ENCODE measurements at places on chromosomes 13 and 19.

- peak; percentile 62 for DNase-seq
Measured at GRCh38 chr13:98775844-98776598, 23.5 kb upstream of the SLC15A1 start.

- DNase-seq: peak; percentile 82
Measured at GRCh38 chr13:27953676-27954405, 15.3 kb downstream of the CDX2 start.

DNA sequence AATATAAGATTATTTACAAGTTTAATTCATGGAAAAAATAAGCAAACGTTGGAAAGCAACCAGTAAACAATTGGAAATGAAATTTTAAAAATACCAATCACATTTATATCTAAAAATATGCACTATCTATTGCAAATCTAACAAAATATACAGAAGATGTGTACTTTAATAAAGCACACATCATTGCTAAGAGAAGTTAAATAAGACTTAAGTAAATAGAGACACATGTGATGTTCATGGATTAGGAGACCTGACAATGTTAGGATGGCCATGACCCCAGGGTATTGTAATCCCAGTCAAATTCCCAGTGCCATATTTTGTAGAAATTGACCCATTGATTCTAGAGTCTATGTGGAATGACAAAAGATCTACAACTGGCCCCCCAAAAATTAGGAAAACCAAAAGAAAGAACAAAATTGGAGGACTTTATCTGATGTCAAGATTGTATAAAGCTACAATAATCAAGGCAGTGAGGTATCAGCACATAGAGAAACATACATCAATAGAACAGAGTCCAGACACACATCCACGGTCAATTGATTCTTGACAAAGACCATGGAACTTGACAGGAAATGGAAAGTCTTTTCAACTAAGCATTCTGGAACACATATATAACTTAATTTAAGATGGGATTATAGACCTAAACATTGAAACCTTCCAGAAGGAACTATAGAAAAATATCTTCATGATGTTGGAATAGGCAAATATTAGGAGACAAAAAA lies 90.8 kb upstream of the USP29 start:
- no peak for DNase-seq

DNA sequence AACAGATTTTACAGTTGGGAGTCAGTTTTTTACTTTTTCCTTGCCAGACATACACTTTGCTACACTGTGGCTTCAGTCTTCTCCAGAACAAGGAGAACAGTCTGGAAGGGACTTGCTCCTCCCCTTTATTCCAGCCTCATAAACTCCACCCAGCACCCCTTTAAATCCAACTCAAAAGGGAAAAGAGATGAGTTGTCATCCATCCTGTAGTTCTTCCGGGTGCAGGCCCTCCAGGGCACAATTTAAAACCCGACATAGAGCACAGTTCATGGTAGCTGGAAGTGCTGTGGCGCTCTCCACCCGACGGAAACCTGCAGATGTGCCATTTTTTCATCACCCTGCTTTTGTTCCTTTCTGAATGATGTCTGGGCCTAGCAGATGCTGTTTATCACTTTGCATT lies 98.9 kb downstream of the ZAR1L start:
- DNase-seq: no peak

DNA sequence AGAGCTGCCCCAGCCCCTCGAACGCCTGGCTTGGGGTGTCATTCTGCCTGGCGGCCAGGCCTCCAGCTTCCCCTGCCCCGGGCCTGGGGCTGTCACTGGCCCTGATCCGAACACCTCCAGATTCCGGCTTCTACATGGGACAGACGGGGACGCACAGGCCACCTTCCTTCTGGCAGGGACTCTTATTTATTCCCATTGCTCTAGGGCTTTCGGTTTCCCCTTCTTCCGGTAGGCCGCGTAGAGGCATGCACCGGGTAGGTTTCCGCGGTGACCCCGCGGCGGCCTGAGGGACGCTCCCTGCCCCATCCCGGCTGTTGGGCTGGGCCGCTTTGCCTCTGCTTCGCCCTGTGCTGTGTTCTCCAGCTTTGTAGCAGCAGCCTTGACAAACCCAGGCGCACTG lies 28.2 kb downstream of the CERS1 start:
- no peak for DNase-seq

DNA sequence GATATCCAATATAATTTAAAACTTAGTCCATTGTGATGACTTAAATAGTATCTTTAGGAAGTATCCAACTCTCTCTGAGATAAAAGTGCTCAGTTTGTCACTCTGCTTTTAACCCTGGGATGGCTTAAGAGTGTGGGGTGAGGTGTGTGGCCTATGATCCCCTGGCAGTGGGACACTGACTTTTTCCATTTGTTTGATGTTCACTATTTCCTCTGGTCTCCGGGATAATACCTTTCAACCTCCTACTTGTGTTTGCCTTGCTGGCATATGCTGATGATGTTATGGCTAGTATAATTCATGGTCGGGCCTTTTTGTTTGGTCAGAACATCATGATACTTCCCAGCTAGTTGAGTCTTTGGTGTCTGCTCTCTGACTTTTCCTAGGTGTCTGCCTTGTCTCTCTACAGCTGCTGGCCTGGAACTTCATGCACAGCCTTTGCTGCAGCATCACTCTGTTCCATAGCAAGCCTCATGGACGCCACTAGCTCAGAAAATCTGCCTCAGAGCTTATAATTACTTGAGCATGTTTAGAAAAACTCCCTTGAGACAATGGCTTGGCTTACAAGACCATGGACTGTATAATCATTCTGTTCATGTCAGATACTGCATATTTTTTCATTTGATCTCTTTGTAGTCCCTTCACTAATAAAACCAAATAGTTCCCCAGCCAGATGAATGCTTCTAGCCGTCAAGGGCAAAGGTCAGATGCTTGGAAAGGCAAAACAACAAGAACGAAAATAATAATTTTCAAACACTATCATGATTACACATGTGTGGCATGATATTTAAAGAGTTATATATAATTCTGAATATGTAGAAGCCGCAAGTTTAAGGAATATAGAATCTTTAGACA lies 75.2 kb downstream of the WDFY2 start:
- DNase-seq: no peak

- DNase-seq: no peak
Measured at GRCh38 chr19:13788991-13789390, 6.3 kb upstream of the ZSWIM4 start.

- DNase-seq: no peak
Measured at GRCh38 chr13:38381890-38382289, 32.2 kb downstream of the UFM1 start.

GRCh38 chr19:45492627-45493470 lies 4.0 kb downstream of the RTN2 start:
- DNase-seq: no peak

DNA sequence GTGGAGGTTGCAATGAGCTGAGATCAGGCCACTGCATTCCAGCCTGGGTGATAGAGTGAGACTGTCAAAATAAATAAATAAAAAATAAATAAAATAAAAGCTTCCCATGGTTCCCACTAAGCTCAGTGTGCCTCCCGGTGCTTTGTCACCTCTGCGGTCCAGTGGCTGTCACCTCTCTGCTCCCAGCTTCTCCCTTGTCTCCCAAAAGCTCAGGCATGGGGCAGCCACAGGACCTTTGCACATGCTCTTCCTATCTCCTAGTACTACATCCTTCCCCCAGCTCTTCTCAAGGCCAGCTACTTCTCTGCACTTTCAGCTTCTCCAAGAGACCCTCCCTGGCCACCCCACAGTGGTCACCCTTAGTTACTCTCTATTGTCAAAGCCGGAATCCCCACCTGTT lies 7.6 kb upstream of the MATK start:
- no peak for DNase-seq

GRCh38 chr19:16860118-16860517 lies 28.7 kb upstream of the F2RL3 start:
- DNase-seq: no peak

DNA sequence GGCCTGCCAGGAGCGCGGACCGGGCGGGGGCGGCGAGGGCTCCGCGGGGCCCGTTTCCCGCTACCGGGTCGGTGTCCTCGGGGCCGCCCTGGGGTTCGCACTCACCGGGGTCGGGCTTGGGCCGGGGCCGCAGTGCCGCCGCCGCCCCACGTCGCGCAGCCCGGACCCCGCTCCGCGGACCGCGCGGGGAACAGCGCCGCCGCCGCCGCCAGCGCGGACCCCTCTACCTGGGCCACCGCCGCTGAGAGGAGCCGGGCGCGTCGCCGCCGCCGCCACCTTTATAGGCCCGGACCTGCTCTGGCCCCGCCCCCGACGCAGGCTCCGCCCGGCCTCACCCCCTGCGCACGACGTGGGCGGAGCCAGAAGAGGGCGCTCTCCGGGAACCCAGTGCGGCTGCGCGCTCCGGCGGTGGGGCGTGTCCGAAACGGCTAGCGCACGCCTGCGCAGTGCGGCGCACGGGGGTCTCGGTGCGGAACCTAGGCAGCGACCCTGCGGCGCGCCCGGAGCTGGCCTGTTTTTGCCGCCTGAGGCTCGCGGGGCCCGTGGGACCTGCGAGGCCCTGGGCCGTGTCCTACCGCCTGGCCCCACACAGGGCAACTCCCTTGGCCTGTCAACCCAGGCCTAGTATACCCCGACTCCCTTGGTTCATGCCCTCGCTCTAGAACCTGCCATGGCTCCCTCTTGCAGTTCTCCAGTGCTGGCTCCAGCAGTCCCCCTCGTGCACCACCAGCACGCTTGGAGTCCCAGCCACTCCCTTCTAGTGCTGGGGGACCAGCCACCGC lies at the start of gene MKNK2:
TSS of gene MKNK2 (minus strand) at position 254 of the 782 bp plus-strand sequence. CDS start 393 bp downstream, outside the sequence.
- DNase-seq: peak; percentile 79

GRCh38 chr13:29782798-29783197 lies 67.6 kb downstream of the UBL3 start:
- no peak for DNase-seq

- no peak for DNase-seq
Measured at GRCh38 chr19:17902701-17903100, 30.1 kb upstream of the CCDC124 start.

GRCh38 chr19:2532252-2533071 lies 56.5 kb downstream of the GADD45B start:
- peak; percentile 89 for DNase-seq

DNA sequence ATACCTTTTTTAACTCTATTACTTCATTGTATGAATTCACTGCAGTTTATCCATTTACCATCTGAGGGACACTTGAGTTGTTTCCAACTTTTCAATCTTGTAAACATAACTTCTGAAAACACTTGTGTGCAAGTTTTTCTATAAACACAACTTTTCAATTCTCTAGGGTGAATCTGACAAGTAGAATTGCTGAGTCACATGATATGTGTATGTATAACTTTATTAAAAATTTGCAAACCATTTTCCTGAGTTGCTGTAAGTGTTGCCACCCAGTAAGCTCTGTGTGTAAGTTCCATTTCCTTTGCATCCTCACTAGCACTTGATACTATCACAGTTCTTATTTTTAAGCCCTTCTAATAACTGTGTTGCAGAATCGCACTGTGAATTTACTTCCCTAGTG lies 1415.6 kb upstream of the ATXN8OS start:
- DNase-seq: no peak

DNA sequence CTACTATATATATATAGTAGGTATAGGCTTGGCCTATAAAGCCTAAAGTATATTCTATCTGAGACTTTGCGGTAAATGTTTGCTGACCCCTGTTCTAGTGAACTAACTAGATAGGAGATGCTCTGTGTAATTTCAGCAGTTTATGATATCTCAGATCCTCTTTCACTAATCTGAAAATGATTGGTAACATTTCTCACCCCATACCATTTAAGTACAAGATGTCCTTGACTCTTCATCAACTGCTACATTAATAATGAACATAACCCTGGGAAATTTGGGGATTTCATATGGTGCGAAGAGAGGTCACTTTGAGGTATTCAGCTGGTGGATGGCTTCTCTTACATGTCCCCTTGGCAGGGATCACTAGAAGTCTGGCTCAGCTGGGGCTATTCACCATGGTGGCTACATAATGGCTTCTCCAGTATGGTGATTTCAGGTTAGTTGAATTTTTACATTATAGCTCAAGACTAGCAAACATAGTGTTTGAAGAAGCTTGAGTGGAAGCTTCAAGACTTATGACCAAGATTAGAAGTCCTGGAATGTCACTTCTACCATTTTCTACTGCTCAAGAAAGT lies 103.6 kb upstream of the MYCBP2 start:
- no peak for DNase-seq

DNA sequence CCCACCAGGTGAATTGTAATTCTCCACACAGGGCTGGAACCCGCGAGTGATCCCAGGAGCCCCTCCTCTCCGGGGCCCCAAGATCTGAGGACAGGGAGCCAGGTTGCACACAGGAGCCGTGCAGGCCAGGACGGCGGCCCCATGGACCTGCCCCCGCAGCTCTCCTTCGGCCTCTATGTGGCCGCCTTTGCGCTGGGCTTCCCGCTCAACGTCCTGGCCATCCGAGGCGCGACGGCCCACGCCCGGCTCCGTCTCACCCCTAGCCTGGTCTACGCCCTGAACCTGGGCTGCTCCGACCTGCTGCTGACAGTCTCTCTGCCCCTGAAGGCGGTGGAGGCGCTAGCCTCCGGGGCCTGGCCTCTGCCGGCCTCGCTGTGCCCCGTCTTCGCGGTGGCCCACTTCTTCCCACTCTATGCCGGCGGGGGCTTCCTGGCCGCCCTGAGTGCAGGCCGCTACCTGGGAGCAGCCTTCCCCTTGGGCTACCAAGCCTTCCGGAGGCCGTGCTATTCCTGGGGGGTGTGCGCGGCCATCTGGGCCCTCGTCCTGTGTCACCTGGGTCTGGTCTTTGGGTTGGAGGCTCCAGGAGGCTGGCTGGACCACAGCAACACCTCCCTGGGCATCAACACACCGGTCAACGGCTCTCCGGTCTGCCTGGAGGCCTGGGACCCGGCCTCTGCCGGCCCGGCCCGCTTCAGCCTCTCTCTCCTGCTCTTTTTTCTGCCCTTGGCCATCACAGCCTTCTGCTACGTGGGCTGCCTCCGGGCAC lies 3.9 kb downstream of the FFAR1 start:
- no peak for DNase-seq

- DNase-seq: no peak
Measured at GRCh38 chr13:95902741-95903140, 150.5 kb downstream of the UGGT2 start.

- no peak for DNase-seq
Measured at GRCh38 chr19:30841934-30842333, 469.8 kb downstream of the ZNF536 start.

- no peak for DNase-seq
Measured at GRCh38 chr13:65347420-65348030, 1882.6 kb downstream of the PCDH9 start.

DNA sequence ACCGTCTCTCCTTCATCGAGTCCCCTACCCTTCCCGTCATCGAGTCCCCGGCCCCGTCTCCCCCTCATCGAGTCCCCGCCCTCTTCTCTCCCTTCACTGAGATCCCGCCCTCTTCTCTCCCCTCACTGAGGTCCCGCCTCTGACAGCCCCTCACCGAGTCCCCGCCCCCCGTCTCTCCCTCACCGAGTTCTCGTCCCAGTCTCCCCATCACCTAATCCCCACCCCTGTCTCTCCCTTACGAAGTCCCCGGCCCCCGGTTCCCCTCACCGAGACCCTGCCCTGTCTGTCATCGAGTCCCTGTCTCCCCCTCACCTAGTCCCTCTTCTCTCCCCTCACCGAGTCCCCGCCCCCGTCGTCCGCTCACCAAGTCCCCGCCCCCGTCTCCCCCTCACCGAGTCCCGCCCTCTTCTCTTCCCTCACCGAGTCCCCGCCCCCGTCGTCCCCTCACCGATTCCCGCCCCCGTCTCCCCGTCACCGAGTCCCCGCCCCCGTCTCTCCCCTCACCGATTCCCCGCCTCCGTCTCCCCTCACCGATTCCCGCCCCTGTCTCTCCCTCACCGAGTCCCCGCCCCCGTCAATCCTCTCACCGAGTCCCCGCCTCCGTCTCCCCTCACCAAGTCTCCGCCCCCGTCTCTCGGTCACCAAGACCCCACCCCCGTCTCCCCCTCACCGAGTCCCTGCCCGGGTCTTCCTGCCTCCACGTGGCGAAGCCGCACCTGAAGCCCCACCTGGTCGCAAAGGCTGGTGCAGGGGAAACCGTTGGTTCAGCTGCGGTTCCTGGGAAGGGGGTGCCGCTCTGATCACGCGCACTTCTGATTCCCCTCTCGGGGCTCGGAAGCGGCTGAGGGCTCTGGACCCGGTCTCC lies 23.9 kb upstream of the ZNF846 start:
- peak; percentile 78 for DNase-seq

All from RKO (cell line).